ENCODE measurements at places on chromosomes 5 and 9.

DNA sequence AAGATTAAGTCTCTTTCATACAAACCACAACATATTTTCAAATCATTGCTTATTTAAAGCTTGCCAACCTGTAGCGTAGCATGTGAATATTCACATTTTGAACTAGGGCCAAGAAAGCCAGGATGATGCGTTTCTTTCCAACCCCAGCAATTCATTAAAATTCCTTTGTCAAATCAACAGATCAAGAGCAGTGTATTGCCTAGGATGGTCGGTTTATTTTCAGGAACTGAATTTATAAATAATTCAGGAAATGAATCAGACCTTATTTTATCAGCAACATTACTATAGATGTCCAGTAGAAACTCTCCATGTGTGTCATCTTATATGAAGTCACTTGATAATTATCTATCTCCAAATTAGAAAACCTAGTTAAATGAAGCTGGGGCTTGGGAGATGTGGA, 13.2 kb upstream of the AUH start:
- no peak for DNase-seq

DNA sequence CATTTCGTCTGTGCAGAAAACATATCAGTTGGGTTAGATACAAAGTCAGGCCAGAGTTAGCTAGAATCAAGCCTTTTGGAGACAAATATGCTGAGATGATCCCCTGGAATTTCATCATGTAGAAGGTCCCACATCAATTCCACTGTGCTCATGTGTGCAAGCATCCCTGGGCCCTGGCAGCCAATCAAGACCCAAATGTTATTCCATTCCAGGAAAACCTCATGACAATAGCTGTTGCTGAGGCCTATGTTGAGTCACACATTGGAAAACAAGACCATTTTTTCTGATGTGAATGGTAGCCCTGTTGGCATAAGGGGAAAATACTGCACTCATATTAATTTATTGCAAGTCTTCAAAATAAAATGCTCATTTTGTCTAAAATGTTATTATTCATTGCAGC, 11.5 kb downstream of the SPOCK1 start:
- no peak for DNase-seq

- no peak for DNase-seq
Measured at GRCh38 chr5:38723426-38723825, 122.4 kb upstream of the OSMR start.

- no peak for DNase-seq
Measured at GRCh38 chr5:82657033-82657699, 379.0 kb upstream of the RPS23 start.

- DNase-seq, result no peak
Measured at GRCh38 chr5:9201761-9202160, 344.1 kb downstream of the SEMA5A start.

DNA sequence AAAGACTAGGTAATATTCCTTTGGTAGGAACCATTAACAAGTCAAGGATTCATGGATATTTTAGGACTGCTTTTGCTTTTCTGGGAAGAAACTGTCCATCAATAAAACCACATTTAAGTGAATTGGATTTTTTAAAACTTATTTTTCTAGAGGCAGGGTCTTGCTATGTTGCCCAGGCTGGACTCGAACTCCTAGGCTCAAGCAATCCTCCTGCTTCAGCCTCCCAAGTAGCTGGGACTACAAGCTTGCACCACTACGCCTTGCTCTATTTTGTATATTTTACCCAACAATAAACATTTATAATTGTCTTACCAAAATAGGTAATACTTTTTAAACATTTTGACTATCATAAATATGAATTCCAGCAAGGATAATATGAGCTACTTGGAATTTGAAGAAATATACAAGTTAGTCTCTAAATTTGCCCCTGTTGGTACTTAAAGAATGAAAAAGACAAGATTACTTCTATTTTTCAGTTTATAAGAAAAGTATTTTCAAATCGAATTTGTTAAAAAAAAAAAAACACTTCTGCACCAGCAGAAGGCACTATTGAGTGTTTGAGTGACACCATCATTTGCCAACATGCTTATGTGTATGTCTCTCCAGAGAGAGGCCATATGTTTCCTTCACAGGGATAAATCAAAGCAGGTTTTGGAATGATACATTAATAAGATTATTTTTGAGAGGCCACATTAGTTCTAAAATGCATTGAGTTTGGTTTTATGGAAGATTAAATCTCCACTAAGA, 60.0 kb upstream of the CARTPT start:
- DNase-seq, result no peak

DNA sequence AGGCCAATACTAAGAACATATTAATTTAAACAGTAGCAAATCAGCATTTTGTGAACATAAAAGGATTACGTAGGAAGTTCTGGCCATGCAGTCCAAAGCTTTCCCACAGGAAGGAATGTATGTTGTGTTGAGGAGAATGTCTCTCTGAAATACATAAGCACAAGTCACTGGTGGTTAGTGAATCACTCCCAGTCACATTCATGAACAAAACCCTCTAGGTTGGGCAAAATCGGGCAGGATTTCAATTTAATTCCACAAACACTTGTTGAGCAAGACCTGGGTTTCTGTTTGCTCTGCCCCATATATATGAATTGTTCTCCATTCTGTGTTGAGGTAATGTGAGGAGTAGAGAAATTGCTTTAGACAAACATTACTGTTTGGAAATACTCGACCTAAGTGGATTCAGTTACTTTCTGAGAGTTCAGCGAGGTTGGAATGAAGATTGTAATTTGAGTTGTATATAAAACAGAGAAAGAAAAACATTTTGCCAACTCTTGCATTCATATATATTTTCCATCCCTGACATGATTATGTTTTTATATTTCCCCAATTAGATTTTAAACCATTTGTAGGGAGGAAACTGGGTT, 127.6 kb upstream of the RPS23 start:
- DNase-seq, result no peak

GRCh38 chr9:88535226-88536022, 446 bp downstream of the NXNL2 start:
- peak; percentile 5 for DNase-seq

- DNase-seq, result no peak
Measured at GRCh38 chr9:79670269-79670961, 98.7 kb downstream of the TLE4 start.

DNA sequence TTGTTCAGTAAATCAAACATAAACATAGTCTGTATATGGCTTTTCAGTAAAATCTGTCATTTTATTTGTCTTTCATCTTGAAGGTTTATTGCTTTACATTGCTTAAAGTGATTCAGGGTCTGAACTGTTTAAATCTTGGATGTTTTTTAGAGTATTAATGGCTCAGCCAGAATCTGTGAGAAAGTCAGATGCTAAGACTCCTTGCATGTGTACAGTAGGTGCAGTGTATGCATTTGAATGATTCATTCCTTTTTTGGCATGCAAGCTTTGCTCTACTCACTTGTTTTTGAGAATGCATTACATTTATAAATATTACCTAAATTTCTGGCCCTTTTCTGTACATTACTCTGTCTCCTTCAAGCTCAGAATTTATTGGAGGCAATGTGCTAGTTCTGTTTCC, 271.0 kb upstream of the RIOK2 start:
- DNase-seq, result no peak

DNA sequence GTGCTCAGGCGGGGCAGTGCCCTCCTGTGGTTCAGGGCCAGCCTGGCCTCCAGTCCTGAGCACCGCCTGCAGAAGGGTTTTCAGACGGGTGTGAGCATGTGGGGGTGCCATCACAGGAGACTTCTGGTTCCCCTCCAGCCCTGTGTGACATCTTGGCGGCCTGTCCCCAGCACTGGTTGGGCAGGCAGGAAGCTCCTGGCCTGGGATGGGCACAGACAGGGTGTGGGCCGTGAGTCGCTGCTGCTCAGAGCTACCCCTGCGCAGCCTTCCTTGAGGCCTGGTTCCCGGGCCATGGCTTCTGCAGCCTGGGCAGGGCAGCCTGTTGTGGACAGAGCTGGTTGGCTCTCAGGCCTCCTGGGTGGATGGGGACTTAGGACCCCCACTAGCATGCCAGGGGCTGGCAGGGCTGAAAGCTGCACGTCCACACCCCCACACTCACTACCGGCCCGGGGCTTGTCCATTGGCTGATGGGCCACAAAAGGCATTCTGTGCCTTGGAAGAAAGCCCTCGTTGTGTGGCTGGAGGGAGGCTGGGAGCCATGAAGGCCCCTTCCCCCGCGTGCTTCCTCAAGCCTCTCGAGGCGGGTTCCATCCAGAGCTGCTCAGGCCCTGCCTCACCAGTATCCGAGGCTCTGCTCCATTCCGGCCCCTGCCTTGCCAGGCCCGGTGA, 58.7 kb downstream of the RXRA start:
- DNase-seq, result no peak

DNA sequence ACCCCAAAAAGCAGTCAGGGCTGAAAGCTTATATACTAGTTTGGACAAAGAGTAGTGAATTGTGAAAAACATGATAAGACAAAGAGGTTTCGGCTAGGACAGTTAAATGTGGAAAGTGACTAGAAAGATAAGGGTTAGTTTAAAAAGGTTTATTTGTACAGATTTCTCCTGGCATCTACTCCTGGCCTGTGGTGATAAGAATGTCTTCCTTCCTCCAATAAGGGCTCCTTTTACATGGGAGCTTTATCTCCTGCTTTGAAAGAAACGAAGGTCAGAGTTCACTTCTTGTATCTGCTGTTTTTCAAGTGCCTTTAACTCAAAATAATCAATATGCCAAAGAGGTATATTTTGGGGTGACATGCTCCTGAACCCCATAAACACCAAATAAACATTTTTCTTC, 776.1 kb upstream of the COX7C start:
- DNase-seq, result no peak

GRCh38 chr5:37950436-37950835, 110.6 kb upstream of the GDNF start:
- no peak for DNase-seq

GRCh38 chr5:88899096-88899737, 16.2 kb upstream of the MEF2C start:
- no peak for DNase-seq

DNA sequence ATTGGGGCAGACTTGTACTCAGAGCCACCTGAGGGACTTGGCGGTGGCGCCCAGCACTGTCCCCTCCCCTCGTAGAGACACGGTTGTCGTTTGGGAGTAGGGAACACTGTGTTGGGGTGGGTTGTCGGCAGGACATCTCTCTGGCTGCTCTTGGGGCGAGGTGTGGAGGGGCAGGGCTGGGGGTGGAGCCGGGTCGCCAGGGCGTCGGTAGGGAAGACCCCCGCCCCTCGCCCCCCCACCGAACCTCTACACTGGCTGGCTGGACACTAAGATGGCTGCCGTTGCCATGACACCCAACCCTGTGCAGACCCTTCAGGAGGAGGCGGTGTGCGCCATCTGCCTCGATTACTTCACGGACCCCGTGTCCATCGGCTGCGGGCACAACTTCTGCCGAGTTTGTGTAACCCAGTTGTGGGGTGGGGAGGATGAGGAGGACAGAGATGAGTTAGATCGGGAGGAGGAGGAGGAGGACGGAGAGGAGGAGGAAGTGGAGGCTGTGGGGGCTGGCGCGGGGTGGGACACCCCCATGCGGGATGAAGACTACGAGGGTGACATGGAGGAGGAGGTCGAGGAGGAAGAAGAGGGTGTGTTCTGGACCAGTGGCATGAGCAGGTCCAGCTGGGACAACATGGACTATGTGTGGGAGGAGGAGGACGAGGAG, 778 bp downstream of the TRIM41 start:
- DNase-seq, result no peak

- DNase-seq, result no peak
Measured at GRCh38 chr5:98433022-98433421, 340.4 kb upstream of the RGMB start.

GRCh38 chr5:178257650-178258049, 25.0 kb upstream of the PHYKPL start:
- no peak for DNase-seq

DNA sequence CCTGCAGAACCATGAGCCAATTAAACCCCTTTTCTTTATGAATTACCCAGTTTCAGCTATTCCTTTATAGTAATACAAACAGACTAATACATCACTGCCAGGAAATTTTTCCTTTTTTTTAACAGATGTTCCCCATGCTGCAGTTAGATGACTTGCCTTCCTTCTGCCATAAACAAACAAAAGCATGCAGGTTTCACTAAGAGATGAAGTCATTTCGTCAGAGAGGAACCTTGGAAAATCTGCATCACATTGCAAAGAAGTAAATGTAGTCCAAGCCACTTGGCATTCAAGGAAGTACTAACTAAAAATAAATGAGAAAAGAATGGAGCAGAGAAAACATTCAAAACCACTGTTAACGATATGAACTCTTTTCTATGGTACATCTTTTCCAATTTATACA, 194.1 kb upstream of the EFNA5 start:
- no peak for DNase-seq

DNA sequence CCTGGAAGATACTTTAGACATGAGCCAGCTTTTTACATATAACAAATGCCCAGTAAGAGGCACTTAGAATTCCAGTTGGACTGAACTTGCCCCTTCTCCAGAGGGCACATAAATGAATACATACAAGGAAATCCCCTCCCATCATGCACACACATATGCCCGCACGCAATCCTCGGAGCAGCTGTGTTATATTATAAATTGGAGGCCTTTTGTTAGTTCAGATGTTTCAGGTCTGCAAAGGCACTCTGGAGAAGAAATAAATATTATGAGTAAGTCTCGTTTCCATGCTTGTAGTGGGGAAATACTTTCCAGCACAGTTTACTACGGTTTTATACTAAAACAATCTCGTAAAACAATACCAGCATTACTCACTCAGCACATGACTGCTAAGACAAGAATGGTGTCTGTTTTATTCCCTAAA, 17.6 kb upstream of the MUSK start:
- DNase-seq, result no peak

GRCh38 chr5:87780831-87781760, 368.4 kb upstream of the CCNH start:
- DNase-seq, result peak; percentile 28

GRCh38 chr5:131381777-131382176, 117.9 kb downstream of the CDC42SE2 start:
- no peak for DNase-seq

All from DMS79 treated with DMSO at 0.1 percent for 48 hours (cell line).